ENCODE measurements at places on chromosomes 6 and 20.

- DNase-seq = peak; percentile 54
Measured at GRCh38 chr20:38894091-38894847, 31.9 kb upstream of the FAM83D start.

GRCh38 chr6:130958468-130958867, 104.6 kb downstream of the EPB41L2 start:
- DNase-seq = no peak

DNA sequence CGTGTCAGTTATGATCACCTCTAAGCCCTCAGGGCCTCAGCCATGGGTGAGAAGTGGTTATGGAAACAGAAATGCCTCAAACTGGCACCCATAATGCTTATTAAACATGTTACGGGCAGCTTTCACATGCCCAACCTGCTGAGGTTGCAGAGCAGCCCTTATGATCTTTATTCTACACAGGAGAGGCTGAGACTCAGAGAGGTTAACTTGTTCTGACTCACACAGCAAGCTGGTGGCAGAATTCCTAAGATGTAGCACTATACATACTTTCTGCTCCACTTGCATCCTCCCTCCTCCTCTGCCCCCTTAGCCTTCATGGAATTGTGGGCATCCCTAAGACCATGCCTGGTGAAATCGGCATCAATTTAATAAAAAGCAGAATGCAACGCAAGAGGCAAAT, 34.7 kb upstream of the IGF2R start:
- peak; percentile 34 for DNase-seq

- no peak for DNase-seq
Measured at GRCh38 chr6:15246666-15247499, 1.0 kb downstream of the JARID2 start.

DNA sequence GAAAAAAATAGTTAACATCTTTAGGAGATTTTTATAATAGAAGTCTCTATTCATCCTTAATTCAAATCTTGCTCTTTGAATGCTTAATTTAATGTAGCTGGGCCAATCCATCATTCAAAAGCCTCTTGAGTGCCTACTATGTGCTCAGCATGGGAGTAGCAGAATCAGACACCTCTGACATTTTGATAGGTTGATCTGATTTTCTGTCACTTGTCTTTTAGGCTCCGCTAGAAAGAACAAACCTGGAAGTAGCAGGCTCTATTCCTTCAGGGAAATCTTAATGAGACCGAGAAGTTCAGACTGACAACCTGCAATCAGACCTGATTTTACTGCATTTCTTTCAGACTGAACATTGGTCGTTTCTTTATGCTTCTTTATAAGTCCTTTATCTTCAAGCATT, 588.6 kb upstream of the MANEA start:
- no peak for DNase-seq

Data from foreskin fibroblast (primary cell).